Left renal pelvis (tissue), 4 donors: ENCODE measurements at places on chromosomes 1 and 21.

- no peak for DNase-seq
Measured at GRCh38 chr21:40517646-40518045, 329.3 kb downstream of the DSCAM start.

DNA sequence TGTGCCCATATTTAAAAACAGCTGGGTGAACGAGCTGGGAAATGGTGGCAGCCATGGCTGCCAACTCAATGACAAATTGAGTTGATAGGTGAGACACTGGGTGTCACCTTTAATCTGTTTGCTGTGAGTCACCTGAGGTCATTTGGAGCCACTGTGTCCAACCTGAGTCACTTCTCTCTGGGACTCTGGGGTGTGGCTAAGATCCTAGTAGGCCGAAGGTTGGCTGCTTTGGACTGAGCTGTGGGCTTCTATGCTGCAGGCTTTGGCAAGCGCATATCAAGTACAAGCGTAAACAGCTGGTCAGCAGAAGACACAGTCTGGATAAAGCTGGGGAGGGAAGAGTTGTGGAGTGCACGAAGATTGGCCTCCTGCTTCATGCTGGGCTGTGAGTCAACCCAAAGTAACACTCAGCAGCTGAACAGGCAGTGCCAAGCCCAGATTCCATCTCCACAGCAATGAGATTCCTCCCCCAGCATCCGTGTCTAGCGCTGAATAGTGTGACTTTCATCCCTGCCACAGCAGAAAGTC is 24.0 kb downstream of the TEX35 start:
- no peak for DNase-seq

DNA sequence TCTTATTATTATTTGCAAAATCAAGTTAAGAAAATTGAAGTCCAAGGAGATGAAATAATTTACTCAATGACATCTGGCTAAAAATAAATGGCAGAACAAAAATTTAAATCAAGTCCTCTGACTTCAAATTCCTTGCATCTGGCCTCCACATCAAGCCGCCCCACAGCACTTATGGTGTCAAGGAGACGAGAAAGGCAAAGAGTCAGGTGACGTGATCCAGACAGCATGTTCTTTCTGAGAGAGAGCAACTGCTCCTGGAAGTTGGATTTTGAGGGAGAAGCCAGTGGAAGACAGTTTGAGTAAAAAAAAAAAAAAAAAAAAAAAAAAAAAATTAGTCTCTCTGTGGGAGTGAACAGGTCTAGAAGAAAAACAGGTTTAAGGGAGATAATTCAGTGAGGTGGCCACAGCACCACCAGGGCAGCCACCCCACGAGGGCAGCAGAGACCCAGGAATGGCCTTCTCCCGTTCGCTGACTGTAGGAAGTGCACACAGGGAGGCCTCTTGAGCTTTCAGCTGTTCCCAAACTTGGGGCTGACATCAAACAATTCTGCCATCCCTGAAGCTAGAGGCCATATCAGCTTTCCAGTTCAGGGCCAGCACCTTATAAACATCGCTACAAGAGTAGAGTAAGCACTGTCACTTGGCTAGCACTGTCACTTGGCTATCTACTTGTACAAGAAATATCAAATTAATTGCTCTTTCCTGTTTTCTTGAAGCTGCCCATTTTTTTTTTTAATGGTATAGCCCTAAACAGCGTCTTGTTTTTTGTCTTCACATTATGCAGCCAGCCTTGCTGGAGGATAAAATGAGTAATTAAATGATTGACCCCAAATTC is 7.8 kb downstream of the C1orf162 start:
- DNase-seq = peak; percentile 45

DNA sequence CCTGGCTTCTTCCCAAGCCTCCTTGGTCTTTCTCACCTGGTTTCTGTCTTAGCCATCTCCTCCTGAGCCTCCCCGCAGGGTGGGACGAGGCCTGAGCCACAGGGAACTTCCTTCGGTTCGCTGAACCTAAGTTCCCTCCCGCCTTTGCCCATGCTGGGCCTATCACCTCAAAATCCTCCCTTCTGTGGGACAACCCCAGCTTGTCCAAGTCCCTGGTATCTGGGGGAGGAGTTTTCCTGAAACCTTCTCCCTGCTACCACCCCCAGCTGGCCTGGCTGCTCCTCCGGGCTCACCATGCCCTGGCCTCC is 27.7 kb upstream of the VPS13D start:
- no peak for DNase-seq

DNA sequence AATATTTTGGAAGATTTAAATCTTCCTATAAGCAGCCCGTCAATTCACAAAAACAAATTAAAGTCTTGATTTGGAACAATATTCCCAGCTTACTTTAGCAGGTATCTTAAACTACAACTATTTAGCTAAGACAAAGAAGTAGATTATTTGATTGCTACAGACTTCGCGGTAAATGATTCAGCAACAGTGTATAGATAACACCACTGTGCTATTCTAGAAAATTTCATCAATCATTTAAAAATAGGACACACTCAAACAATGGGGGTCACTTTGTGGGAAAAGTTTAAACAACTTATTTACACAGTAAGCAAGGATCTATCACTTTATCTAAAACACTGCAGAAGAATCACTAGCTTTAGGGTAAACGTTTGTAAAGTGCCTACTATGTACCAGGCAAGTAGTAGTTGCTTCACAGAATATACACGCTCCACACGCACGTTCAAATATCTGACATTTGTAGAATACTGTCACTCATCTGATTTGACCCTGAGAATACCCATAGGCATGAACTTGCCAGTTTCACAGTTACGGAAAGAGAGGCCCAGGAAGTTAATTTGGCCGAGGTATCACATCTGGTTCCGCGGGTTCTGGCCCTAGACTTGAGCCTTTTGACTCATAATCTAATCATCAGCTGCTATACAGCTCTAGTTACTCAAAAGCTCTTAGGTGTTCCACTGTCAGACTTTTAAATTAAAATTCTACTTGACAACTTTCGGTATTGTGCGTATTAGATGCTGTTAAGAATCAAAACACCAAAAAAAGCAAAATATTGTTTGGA is 876 bp downstream of the DENND2C start:
- DNase-seq = no peak

DNA sequence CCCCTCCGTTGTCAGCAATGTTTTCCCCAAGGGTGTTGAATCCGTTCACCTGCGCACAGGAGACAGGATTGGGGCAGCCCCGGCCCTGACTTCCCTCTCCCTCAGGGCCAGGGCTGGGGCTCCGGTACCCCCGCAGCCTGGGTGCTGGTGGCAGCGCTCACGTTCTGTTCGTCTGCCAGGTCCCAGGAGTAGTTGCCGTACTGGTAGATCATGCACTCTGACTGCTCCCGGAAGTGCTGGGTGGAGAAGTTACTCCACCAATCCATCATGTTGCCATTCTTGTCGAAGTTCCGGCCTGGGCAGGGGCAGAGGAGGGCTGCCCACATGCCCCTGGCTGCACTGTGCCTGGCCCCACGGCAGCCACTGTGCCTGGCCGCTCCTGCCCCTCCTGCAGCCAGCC is 6.1 kb downstream of the PRXL2B start:
- DNase-seq = no peak

DNA sequence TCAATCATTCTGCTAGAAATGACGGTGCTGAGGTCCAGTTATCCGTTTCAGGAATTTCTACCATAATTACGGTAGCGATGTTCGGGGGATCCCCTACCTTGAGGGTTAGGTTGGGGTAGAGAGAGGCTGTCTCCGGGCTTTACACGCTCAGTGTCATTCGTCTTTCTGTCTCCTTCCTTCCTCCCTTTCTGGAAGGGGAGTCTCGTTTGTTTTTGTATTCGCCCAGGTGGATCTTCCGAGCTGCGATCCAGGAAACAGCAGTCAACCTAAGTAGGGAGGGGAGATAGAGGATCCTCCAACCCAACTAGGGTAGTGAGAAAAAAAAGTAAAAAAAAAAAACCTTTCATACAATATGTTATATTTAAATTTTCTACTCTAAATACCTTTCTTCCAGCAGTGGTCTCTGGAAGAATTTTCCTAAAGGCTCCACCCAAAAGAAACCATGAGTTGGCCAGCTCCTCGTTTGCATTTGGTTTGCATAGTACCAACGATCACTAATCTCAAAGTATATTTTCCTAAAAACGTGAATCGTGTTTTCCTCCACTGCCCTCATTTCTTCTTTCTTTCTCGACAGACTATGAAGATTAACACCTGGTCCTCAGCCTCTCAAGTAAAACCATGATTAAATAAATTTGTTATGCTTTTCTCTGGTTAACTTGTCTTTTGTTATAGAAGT is 611 bp upstream of the PIK3C2B start:
- DNase-seq = no peak

DNA sequence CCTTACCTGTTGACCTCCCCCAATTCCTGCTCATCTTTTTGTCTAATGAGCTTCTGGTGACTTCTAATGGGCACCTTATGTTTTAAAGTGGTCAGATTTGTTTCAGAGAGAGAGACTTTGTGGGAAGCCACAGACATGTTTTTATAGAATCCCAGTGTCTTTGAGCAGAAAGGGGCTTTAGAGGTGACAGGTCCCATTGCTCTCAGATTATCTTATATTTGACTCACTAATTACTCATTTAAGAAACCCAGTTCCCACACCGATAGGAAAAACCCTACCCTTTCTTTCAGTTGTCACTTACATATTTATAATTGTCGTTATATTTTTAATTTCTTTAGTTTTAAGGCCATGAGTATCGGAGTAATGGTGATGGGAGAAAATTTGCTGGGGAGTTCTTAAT is 215.5 kb downstream of the CAMTA1 start:
- no peak for DNase-seq

DNA sequence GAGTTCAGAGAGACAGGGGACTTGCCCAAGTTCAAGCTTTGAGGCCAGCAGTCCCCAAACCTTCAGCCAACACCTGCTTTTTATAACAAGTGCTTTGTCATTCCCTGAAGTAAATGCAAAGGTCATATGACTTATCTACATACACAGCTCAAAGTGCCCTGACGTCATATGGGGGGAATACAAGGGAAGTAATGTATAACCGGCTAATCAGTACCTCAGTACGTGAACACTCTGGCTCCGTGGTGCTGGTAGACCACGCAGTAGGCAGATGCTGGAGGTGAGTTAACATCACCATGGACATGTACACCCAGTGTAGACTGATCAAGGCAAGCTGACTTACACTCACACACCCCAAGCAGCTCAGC is 60.0 kb downstream of the BACE2 start:
- no peak for DNase-seq
